Stimulated activated CD8-positive, alpha-beta memory T cell treated with anti-CD3 and anti-CD28 coated beads, Interleukin-4, amount 100 ng/mL, for 1 hour (primary cell): ENCODE measurements at places on chromosomes 3 and 15.

DNA sequence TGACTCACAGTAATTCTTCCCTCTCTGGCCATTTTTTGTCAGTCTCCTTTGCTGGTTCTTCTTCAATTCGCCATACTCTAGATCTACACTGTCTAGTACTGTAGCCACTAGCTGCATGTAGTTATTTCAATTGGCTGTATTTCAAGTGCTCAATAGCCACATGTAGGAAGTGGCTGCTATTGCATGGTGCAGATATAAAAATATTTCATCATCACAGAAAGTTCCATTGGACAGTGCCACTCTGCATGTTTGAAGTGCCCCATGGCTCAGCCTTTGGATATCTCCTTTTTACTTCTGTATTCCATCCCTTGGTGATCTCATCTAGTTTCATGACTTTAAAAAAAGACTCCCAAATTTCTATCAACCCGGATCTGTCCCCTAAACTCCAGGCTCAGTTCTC lies 22.1 kb downstream of the PPP2R3A start:
- DNase-seq = no peak

- no peak for DNase-seq
Measured at GRCh38 chr3:123521179-123521969, 63.5 kb downstream of the HACD2 start.

- no peak for DNase-seq
Measured at GRCh38 chr15:51348688-51349087, 7.2 kb downstream of the GLDN start.

GRCh38 chr15:90905306-90906180 lies 2.4 kb downstream of the MAN2A2 start:
- no peak for DNase-seq

DNA sequence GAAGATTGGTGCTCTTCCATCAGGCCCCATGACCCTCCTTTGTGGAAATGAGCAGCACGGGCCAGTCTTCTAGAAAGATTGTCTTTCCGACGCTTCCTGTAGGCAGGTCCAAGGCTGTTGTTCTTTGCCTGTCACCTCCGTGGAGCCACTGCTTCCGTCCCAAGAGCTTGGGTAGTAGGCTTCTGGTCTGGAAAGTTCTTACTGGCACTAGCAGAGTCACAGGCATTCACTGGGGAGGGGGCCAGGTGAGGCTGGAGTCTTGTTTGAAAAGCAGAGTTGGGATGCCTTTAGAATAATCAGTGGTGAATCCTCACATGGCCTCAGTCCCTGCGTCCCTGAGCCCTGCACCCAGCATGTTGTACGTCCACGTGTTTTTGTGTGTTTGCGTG lies 76.2 kb upstream of the ADPGK start:
- DNase-seq = no peak

DNA sequence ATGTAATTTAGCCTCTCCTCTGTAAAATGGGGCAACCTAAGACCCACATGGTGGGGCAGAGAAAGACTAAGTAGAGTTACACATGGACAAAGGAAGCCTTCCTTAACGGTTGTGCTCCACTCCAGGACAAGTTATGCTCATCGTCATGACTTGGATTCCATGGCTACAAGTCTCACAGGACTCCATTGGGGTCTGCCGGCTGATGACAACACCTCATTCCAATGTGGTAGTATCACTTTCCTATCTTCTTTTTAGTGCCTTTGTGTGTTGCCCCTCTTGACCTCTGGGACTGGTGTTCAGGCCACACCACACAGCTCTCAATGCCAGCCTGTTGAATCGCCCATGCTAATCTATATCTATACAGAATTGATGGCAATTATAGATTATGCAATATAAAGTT lies 181.3 kb upstream of the WNT5A start:
- DNase-seq = no peak

GRCh38 chr3:141553055-141553454 lies 66.2 kb downstream of the RASA2 start:
- DNase-seq = no peak

- DNase-seq = no peak
Measured at GRCh38 chr3:184662187-184662586, 49.7 kb downstream of the MAGEF1 start.

DNA sequence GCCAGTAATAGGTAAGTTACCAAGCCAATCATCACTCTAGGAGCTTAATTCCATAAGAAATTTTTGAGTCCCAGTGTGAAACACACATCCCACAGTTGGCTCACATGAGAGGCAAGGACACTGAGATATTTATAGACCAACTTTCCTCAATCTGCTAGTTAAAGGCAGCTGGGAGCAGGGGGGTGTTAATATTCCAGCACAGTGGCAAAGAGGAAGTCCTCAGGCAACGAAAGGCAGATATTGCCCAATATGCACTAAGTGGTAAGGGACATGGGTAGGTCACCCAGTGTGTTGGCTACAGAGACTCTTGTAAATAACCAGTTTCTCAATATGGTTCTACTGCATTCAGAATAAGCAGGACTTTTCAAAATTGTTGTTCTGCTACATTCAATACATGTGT lies 61.0 kb downstream of the TOP2B start:
- DNase-seq = no peak

GRCh38 chr3:50100956-50101845 lies 12.5 kb downstream of the RBM5 start:
- DNase-seq = no peak

DNA sequence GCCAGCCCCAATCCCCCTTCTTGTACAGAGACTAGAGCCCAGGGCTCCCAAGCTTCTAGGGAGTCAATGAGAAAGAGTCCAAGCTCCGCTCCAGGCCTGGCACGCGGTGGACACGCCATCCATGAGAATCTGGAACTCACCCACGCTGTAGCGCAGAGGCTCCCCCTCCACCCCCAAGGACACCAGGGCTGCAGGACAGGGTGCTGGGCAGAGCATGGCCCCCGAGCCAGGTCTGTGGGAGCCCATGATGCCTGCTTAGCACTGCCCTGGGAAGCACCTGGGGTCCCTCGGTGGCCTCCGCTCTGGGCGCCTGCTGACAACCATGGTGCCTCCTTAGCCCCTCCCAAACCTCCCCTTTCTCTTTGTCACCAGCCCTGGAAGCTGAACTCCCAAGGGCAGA lies 28.5 kb downstream of the ACSBG1 start:
- DNase-seq = no peak

DNA sequence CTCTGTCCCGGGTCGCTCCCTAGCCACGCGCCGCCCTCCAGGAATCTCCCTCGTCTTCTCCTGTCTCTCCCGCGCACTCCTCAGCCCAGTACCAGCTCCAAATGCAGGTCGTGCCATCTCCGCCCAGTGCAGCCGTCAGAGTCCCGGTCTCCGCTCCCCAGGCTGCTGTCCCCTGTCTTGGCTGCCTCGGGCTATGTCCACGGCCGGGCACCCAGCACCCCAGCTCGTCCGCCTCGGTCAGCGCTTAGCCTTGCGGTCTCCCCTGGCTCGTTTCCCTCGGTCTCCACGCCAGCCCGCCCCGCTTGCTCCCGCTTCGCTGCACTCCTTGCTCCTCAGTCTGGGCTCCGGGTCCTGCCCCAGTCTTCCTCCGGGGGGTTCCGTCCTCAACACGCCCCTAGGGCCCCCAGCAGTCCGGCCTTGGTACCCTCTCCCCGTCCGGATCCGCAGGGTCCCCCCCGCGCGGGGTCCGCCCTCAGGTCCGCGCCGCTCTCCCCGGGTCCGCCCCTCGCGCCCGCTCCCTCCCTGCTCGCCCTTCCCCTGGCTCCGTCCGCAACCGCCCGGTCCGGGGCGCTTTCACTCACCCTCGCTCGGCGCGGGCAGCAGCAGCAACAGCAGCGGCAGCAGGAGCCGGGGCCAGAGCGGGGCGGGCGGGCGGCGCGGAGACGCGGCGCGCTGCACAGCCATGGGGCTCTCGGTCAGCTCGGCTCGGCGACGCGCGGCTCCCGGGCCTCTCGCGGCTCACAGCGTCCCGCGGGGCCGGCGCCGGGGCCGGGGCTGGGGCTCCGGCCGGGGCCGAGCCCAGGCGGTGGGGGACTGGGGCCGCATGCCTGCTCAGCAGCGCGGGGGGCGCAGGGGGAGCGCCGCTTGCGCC lies 462 bp downstream of the IGDCC3 start:
- no peak for DNase-seq

- DNase-seq = no peak
Measured at GRCh38 chr3:71851878-71852277, 66.9 kb upstream of the PROK2 start.

- DNase-seq = no peak
Measured at GRCh38 chr3:187640569-187641059, 29.6 kb downstream of the SST start.

GRCh38 chr15:72968531-72968922 lies 83.7 kb upstream of the NEO1 start:
- DNase-seq = no peak

- no peak for DNase-seq
Measured at GRCh38 chr3:105829229-105829628, 39.6 kb downstream of the CBLB start.

DNA sequence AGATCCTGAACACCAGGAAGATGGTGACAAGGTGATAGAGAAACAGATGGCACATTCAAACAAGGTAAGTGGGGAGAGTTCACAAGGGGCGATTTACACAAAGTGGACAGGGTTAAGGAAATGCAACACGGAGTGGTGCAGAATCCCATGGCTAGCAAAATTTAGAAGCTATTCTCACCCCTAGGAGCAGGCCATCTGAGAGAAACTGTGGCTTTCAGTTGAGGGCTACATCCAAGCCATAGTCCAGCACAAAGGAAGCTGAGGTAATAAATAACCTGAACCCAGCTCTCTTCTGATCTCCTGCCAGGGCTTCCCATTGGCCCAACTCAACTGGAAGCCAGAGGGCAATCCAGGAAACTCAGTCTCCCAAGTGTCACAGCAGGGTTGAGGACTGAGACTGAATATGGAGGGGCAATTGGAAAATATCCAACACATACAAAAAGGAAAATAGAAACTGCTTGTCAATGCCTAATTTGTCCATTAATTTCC lies 1.2 kb upstream of the ZNF445 start:
- no peak for DNase-seq

DNA sequence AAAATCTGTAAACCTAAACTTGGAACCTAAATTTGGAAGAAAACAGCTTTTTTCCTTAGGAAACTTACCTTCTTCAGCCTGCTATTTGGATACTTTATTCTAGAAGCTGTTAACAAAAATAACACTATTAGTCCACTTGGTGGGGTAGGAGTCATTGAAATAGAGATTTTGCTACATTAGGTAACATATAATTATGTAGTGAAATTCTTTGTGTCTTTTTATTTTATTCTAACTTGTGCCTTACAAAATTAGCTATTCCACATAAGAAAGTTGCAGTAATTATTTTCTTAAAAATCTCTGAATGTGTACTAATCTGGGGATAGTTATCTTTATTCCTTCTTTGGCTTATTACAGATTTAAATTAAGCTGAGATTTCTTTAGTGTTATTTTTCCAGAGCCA lies 360.4 kb upstream of the ROBO2 start:
- DNase-seq = no peak

GRCh38 chr3:30475038-30475808 lies 131.2 kb upstream of the TGFBR2 start:
- no peak for DNase-seq

DNA sequence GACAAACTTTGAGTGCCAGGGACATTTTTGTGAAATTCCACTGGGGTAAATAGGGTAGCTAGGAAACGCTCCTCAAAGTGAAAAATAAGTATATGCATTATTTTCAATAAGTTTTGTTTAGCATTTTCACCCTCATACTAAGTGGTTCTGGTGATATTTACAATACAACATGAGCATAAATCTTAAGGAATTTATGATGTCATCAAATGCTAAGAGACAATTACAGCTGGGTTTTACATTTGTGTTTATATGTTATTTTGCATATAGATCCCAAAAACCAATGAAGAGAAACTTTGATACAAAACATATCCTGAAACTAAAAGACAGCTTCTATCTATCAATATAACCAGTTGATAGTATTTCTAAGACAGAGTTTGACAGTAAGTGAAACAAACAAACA lies 323.1 kb downstream of the ZBTB20 start:
- DNase-seq = no peak

- no peak for DNase-seq
Measured at GRCh38 chr15:63065262-63066221, 23.0 kb downstream of the TPM1 start.

DNA sequence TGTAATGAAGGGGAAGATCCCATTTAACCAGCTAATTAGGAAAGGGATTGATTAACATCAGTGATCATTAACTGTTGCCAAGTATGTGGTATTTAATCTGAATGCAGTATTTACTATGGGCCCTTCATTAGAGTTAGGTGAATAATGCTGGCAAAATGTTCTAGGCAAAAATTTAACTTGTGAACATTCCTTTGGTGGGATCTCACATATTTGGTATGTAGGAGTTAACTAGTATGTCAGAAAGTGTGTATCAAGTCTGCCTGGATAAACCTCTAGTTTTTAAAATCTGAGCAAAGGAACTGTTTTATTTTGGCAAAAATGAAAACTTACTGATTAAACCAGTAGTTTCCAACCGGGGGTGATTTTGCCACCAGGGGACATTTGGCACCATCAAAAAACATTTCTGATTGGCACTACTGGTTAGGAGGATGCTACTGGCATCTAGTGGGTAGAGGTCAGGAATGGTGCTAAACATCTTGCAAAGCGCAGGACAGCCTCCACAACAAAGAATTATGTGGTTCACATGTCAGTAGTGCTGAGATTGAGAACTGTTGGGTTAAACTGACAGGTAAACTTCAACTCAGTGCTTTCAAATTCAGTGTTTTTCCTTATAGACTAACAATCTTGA lies 22.5 kb downstream of the LRTM1 start:
- no peak for DNase-seq

DNA sequence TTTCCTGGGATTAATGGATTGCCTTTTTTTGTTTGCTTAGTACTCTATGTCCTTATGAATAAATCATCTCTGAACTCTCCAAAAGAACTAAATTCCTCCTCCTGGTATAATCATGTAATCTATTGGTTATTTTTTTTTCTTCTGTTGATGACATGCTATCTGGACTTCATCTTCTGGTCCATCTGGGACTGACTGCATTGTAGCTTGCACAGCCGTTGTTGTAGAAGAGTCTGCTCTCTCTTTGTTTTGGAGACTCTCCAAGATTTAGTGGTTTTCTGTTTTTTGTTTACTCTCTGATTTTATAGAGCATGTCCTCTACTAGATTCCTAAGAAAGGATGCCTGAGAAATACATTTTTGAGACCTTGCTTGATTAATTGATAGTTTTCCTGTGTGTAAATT lies 19.1 kb downstream of the IREB2 start:
- no peak for DNase-seq
